Aorta (tissue), 5 donors: ENCODE measurements at places on chromosomes 12 and 14. TPM values are rescaled to one million over a fixed set of nuclear protein-coding genes. Genes with fewer than 3 reads are reported as not detected.

PRR4 gene
- 4.8 TPM for total RNA-seq

POTEG gene
- not detected for total RNA-seq

SMIM41 gene
- 0.84 TPM for total RNA-seq

KCNH3 gene
- 0.10 TPM for total RNA-seq

SLC2A14 gene
- total RNA-seq: 3.1 TPM

OASL gene
- total RNA-seq: 1.7 TPM

HOXC13 gene
- total RNA-seq: 0.32 TPM

WDR89 gene
- total RNA-seq: 12.9 TPM

- DNase-seq: no peak
These were observed 17.7 kb downstream of the ATP2B1 start for GRCh38 chr12:89690925-89691324.

DNA sequence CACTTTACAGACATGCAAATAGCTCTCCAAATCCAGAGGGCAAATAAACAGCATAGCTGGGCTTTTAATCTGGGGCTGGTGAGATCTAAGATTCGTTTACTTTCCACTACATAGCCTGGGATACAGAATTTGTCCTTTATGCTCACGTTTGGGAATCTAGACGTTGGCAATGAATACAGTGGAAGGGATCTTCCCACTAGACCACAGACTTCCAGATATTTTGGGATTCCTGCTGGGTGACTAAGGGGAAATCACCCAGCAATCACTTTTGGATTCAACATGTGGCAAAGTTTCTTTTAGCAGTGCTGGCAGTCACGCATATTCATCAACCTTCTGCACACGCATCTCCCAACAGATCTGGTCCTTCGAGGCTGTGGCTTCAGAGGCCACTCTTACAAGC lies 23.5 kb downstream of the APPL2 start:
- DNase-seq: no peak

DNA sequence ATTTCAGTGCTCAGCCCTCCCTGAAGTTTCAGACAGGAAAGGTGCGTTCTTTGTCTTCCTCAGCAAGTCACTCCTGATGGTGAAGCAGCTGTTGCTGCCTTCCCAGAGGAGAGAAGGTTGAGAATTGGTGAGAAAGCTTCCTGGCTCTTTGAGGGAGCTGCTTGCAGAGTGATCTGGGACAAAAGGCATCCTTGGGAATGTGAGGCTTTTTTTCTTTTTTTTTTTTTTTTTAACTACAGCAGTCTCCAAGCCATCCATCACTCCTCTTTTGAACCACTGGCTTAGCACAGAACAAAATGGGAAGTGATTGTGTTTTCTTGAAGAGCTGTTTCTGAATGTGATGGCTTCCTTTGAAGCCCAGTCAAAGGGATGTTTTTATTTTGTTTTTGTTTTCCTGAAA lies 120.4 kb upstream of the LRIG3 start:
- no peak for DNase-seq

- no peak for DNase-seq
These were observed 24.1 kb downstream of the ITPK1 start for GRCh38 chr14:93091666-93092065.

GRCh38 chr14:55781046-55781445 lies 201.0 kb downstream of the KTN1 start:
- DNase-seq: no peak

DNA sequence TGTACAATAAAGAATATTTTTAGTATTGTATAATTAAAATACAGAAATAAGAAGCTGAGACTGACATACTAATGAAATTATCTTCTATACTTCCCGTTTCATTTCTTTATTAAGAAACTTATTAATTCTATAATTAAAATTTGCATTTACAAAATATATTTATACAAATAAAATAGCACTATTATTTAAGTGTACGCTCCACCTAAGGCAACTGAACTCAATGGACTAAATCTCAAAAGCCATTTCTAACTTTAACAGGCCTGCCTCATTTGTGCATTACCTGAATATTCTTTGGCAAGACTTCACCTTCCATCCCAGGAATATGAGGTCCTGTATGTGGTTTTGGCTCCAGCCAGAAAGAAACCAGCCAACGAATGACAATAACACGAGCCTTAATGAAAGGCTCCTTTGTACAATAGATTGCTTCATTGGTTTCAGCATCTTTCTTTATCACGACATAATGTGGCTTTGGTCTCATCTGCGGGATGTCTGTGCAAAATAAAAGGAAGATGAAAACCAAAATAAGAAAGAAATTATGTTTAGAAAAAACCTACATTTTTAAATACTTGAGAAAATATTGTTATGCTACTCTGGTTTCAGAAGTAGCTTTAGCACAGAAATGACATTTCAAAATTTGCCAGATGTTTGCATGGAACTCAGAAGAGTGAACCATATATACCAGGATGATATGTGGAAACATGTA lies 58.7 kb downstream of the RALGAPA1 start:
- DNase-seq: no peak

DNA sequence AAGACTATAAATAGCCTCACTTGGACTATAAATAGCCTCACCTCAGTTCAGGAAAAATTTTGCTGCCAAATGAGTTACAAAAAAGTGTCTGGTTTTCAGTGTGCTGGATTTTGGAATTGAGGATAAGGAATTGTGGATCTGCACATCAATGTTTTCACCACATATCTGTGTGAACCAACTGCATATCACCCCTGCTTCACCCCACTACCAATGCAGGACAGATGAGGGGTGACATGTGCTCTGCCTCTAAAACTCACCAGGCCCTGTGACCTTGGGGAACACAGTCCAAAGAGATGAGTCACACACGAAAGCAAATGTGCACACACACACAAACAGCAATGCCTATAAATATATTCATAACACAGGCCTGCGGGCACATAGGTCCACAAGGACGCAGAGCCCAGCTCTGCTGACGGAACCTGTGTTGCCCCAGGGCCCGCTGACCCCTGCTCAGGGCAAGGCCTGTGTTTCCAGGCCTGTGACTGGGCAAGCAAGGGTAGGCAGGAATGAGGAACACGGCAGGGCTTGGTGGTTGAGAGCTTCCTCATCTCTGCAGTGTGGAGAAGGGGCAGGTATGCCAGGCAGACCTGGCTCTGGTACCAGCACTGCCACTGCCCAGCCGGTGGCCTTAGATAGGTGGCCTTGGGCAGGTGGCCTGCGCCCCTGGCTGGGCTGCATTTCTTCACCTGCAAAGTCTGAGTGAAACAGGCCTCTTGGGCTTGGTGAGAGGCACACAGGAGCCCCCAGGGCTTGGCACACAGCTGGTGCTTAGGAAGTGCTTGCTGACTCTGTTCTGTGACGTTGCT lies 82.4 kb downstream of the ARL6IP4 start:
- DNase-seq: no peak
